ENCODE measurements at places on chromosomes 16 and 17.

- DNase-seq = no peak
Observed at GRCh38 chr17:83030432-83030831, 49.0 kb upstream of the METRNL start.

DNA sequence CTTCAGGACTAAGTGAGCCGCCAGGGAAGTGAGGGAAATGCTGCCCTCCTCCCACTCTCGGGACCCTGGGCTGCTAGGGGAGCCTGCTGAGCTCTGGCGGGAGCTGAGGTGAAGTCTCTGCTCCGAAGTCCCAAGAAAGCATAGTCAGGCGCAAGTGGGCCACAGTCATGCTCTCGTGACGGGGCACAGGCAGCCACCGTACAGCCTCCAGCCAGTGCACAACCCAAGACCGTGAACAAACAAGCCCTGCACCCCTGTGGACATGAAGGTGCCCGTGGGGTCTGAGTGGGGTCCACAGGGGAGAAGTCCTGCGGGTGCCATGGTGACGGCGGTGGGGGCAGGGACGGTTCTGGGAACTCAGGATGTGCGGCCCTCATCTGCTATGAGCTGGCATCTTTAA is 24.7 kb downstream of the ZNF276 start:
- DNase-seq = no peak

DNA sequence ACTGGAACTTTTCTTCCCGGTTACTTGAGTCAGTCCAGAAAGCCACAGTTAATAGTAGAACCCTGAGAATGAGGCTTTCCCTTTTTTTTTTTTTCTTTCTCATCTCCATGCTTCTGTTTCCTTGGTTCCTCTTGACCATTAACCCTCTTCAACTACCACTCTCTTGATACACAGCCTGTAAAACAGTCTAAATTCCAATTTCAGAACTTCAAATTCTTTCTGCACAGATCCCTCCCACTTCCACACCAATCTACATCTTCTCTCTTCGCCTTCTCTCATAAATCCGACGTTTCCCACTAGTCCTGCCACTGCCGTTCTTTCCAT is 588 bp downstream of the METTL16 start:
- no peak for DNase-seq

DNA sequence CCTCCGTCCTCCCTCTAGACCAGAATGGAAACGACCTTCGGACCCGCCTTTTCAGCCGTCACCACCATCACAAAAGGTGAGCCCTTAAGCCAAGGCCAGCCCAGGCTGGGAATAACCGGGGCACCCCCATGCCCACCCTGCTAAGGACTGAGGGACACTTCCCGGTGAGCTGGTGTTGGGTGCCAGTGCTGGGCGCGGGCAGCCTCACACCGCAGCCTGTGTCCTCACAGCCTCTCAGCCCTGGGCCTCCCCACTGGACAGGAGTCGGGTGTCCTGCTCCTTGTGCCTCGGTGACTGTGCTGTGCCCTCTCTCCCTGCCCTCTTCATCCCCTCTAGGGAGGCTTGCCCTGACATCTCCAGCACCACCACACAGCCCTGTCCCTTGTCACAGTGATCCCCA is 10.3 kb downstream of the TRAF7 start:
- no peak for DNase-seq

DNA sequence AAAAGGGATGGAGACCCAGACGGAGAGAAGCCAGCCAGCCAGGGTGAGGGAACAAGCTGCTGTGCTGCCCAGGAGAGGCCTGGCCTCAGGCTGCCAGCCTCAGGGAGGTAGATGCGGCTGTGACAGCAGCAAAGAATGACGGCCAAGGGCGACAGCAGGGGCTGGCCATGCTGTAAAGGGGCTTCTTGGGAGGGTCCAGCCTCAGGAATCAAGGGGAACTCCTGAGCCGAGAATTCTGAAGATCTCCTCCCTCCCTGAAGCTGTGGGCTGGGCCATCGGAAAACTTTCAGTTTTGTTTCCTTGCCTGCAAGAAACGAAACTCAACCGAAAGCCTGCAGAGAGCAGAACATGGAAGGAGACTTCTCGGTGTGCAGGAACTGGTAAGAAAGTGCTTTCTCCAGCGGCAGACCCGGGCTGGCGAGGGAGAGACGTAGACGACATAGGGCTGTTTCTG is at the start of gene XAF1:
TSS of gene XAF1 (plus strand) at position 316 of the 454 bp plus-strand sequence. CDS start at position 349, 33 bp downstream.
- DNase-seq = no peak

- no peak for DNase-seq
Observed at GRCh38 chr16:86733546-86734254, 155.4 kb downstream of the FOXL1 start.

DNA sequence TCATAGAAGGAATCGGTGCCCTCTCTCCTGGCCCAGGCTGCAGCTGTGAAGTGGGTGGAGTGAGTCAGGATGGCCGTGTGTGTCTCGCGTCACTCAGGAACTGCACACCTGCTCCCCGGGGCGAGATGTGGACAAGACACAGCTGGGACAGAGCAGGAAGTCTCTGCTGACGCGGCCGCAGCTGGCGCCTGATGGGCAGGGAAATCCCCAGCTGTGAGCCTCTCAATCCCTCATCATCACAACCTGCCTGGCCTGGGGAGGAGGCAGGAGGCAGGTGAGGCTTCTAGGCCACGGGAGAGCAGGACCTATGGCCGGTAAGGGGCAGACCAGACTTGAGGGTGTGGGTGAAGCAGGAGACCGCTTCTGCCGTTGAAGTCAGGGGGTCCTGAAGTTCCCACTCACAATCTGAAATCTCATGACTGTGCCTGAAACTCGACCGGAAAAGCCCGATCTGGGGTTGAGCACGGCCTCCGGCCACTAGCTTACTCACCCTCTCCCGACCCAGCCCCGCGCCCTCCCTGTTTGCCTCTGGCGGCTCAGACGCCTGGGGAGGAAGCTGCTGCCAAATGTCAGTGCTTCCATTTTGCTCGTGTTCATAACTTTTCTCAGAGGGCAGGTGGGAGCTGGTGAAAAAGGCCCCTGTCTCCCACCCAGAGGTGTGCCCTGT is 1.1 kb upstream of the TRPV3 start:
- DNase-seq = no peak

DNA sequence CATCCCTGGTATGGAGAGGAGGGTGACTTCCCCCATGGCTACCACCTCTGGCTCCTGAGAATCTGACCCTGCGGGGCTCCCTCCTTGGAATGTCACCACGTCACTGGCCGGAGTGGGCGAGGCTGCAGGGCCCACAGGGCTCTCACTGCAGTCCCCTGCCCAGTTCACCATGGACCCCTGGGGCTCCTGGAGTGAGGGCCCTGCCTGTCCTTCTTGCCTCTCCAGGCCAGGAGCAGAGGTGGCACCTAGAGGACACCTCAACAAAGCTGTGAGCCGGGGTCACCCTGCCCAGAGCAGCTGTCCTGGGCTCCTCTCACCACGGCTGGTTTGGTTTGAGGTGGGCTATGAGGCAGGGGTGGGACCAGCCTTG is 67.8 kb upstream of the GNG13 start:
- no peak for DNase-seq

DNA sequence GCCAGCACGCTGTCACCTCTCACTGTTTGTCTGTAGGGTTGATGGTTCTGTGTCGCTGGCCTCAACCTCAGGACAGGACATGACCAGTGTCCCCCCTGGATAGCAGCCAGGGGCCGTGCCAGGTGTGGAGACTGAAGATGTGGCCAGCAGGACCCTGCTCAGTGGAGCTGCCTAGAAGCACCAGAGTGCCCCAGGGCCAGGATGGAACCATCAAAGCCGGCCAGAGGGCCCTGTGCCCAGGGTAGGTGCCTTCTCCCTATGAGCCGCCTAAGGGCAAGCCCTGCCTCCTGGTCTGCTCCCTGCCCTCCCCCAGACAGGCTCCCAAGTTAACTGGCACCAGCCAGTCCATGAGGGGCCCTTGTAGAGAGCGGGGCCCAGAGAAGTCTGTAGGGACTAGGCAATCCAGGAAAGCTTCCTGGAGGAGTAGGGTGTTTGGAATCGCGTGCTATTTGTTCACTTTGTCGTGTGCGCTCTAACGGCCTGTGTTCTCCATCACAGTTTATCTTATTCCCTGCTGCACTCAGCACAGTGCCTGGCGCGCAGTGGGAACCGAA is 546 bp upstream of the NDUFB10 start:
- no peak for DNase-seq

GRCh38 chr17:17484451-17484899 is 7.7 kb downstream of the MED9 start:
- DNase-seq = no peak

GRCh38 chr17:45195424-45195823 is 26.3 kb upstream of the FMNL1 start:
- DNase-seq = no peak

GRCh38 chr16:69397821-69398521 is 12.2 kb upstream of the TERF2 start:
- DNase-seq = peak; percentile 68

DNA sequence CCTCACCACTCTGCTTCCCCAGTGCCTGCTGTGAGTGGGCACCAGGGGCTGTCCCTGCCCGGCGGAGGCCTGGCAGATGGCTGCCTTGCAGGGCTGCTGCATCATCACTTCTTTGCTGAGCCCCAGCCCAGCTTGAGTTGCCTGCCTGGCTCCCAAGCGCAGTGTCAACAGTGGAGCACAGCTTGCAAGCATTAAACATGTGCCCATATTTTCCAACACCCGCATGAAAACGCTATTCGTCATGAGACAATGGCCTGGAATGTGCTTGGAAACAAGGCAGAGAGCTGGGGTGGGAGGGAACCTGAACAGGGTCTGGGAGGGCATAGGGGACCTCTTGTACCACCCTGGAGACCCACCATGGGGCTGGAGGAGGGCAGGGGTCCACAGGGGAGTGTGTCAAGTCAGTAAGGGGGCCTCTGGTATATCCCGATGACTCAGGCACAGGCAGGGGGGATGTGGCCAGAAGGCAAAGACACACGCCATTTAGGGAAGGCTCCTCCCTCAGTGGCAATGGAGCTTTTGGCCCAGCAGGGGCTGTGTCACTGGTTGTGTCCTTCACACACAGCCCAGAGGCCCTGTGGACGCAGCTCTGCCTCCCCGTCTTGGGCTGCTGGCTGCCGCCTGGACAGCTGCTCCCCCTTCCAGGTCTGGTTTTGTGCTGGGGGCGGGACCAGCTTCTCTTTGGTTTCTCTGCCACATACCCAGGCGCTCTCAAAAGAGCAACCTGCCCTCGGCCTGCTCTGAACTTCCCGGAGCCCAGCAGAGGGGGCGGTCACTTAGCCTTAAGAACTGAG is 17.4 kb upstream of the MTSS2 start:
- no peak for DNase-seq

DNA sequence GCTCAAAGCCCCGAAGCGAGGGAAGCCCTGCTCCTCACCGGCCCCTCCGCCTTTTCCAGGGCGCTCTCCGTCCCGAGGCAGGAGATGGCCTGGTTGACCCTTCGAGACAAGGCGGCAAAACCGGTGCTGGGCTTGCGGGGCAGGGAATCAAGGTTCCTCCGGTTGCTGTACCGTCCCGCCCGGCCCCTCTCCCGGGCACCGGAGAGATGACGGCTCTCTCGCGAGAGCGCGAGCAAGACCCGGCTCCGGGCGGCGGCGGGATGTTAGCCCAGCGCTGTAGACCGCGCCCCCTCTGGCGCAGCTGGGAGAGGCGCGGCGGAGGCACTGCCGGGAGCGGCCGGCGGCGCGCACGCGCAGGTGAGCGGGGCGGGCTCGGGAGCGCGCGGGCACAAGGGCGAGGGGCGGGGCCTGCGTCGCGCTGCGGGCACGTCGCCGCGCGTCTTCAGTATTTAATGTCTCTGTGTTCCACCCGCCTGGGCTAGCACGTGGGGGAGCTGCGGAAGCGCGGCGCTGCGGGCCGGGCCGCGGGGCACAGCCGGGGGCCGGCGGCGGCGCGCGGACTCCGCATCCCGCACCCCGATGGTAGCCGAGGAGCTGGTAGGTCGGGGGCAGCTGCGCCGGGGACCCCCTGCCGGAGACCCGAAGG is at the start of gene AKAP1:
TSS of gene AKAP1 (plus strand) at position 445 of the 646 bp plus-strand sequence. CDS start 20,219 bp downstream, outside the sequence.
- DNase-seq = peak; percentile 78

- no peak for DNase-seq
Observed at GRCh38 chr17:17445296-17445924, 31.4 kb upstream of the MED9 start.

DNA sequence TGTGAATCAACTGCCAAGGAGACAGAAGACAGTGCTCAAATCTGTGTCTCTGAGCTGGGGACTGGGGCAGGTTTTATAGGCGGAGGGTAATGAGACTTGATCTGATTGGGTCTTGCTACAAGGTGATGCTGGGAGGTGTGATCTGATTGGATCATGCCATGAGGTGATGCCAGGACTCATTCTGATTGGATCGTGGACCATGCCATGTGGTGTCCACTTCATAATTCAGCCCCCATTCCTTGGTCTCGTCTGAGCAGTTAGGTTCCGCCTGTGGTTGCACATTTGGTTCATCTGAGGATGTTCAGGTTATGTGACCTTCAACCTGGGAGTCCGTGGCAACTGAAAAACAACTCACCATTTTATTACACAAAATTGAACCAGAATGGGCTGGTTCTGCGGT is 41.0 kb downstream of the OTOA start:
- DNase-seq = no peak

Measured in SW 1271 (cell line).